ENCODE measurements at places on chromosomes 1 and 21.

GRCh38 chr1:110494522-110495406, 24.2 kb downstream of the KCNA10 start:
- DNase-seq, result no peak

- DNase-seq, result no peak
Observed at GRCh38 chr1:2097386-2098300, 47.4 kb downstream of the PRKCZ start.

- DNase-seq, result no peak
Observed at GRCh38 chr1:167504467-167504827, 13.9 kb downstream of the CD247 start.

DNA sequence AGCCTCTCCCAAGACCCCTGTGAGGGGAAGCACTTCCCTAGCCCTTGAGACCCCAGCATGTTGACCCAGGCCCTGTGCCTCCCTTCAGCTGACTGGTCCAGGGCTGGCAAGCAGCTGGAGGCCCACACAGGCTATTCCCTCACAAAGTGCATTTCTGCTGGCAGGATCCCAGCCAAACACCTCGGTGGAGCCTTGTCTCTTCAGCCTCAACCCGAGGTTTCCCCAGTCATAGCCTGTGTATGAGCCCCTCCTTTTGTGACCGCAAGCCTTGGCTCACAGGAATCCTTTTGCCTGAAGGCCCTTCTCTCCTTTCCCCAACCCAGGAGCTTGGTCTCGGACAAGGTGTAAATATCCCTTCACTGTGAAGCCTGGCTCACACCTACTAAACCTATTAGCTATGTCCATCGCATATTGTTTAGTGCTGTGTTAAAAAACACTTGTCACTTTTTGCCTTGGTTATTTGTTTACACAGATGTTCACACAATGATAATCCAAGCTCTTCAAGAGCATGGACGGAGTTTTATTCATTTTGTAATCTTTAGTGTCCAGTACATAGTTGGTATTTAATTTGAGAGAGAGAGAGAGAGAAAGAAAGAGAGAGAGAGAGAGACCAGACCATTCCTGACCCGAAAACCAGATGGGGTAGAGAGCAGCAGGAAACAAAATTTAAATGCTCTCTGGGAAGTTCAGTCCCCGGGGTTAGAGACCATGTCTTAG, 8.5 kb upstream of the CD247 start:
- no peak for DNase-seq

DNA sequence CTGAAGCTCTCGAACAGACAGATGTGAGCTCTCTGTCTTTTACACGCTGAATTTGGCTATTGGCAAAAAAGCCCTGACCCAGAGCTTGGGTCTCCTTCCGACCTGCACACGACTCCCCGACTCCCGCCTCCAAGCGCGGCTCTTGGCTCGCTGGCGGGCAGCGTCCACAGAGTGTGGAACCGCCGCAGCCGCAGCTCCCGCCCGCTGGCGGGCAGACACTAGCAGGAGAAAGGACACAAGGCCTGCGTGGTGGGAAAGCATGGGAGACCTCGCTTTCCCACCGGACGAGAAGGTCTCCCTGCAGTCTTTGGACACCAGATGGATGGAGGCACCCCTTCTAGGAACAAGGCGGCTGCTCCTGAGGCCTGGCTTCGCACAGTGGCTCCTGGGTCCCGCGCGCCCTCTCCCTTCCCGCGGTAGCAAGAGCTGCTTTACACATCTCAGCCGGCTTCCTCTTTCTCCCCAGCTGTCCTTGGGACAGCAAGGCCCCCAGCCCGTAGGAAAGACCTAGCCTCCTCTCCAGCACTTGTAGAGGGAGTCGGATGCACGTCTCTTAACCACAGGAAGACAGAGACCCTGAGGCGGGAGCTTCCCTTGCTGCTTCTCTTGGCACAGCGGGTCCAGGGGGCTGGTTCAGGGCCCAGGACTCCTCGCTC, 92.1 kb downstream of the PRKAB2 start:
- DNase-seq, result no peak

GRCh38 chr1:2378441-2378851, 12.9 kb downstream of the MORN1 start:
- DNase-seq, result no peak

GRCh38 chr1:173392895-173393658, 84.1 kb upstream of the PRDX6 start:
- DNase-seq, result no peak

Data from esophagus squamous epithelium (tissue), 5 donors.